ENCODE measurements at places on chromosomes 1 and 21. TPM values are rescaled to one million over a fixed set of nuclear protein-coding genes. Genes with fewer than 3 reads are reported as not detected.
A peak's percentile ranks its signal among the peaks of the same experiment; 100 is the strongest.

- no peak overlapping the region for H3K27ac ChIP-seq
- DNase-seq, result no peak
- no peaks in the 10 kb centered on the region for H3K27me3 ChIP-seq
Measured at GRCh38 chr1:63866084-63866483, 92.3 kb downstream of the ROR1 start.

- DNase-seq, result peak; percentile 77
- H3K27me3 ChIP-seq, result no peaks in the 10 kb centered on the region
- peaks cover 9% of the 10 kb centered on the region for H3K4me1 ChIP-seq
- H3K4me3 ChIP-seq, result no peak overlapping the region
Measured at GRCh38 chr1:56409112-56409691, 170.2 kb downstream of the PLPP3 start.

- DNase-seq, result no peak
- no peaks in the 10 kb centered on the region for H3K27me3 ChIP-seq
- no peaks in the 10 kb centered on the region for H3K4me1 ChIP-seq
- H3K27ac ChIP-seq, result no peak overlapping the region
- no peaks in the 10 kb centered on the region for H3K36me3 ChIP-seq
Measured at GRCh38 chr1:156822680-156823079, 6.0 kb upstream of the SH2D2A start.

DNA sequence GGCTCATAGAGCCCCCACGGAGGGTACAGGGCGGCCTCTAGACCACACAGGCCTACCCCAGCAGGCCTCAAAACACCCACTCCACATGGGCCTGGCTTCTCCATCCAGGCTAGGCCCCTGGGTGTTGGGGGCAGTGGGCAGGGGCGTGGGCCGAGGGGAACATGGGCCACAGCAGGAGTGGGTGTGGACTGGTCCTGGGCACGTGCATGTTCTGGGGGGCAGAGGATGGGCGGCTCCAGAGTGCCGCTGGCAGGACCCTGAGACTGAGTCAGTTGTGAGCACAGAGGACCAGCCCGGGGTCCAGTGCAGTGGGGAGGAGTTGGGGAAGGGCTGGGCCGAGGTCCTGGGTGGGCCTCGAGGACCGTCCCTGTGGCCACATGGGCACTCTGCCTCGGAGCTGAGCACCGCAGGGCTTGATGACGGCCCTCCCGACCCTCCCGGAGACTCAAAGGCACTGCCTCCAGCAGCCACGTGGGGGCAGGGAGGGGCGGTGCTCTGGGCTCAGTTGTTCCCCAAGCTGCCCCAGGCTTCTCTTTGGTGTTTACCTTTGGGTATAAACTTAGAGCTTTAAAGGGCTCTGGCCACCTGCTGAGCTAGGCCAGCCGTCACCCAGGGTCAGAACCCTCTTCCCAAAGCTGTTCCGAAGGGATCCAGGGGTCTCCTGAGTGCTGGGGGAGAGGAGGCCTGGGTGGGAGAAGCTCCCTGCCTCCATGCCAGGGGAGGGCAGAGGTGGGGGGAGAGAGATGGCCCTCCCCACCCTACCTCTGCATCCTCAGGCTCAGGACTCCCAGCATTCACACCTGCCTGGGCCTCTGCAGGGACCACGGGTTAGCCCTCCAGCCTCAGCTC is 79.9 kb downstream of the MORN1 start:
- H3K4me1 ChIP-seq, result peaks cover 63% of the 10 kb centered on the region
- peak overlapping the region; percentile 81 for H3K27ac ChIP-seq
- H3K4me3 ChIP-seq, result no peak overlapping the region
- H3K27me3 ChIP-seq, result no peaks in the 10 kb centered on the region

Gene REN
- total RNA-seq, result not detected

GRCh38 chr21:38306433-38307141 is 49.8 kb downstream of the KCNJ15 start:
- no peak overlapping the region for H3K27ac ChIP-seq
- DNase-seq, result no peak
- no peak overlapping the region for H3K4me3 ChIP-seq
- H3K27me3 ChIP-seq, result no peaks in the 10 kb centered on the region
- H3K4me1 ChIP-seq, result peaks cover 7% of the 10 kb centered on the region

GRCh38 chr1:109996476-109996875 is 11.9 kb downstream of the AHCYL1 start:
- DNase-seq, result no peak
- no peaks in the 10 kb centered on the region for H3K36me3 ChIP-seq
- no peak overlapping the region for H3K4me3 ChIP-seq
- H3K27ac ChIP-seq, result peak overlapping the region; percentile 57

Gene LEMD1
- not detected for total RNA-seq

Gene ZP4
- not detected for total RNA-seq

DNA sequence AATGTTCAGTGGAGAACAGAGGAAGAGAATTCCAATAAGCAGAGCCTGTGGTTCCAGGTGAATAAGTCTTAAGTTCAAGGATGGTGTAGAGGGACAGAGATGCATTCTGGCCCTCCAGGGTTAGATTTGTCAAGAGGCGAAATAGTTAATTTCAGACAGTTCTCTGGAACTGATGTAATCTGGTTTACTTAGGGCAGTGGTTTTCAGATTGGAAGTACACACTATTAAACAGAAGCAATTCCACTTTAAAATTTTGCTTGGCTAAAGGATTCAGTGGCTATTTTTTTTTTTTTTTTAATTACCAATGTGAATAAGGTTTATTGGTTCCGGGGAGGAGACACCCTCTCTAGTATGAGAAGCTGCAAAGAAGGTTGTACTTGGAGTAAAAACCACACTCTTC is 25.3 kb upstream of the MYOCOS start:
- no peaks in the 10 kb centered on the region for H3K27me3 ChIP-seq
- DNase-seq, result no peak
- H3K4me3 ChIP-seq, result no peak overlapping the region
- no peak overlapping the region for H3K27ac ChIP-seq

Gene PLA2G4A
- total RNA-seq, result 2.2 TPM

DNA sequence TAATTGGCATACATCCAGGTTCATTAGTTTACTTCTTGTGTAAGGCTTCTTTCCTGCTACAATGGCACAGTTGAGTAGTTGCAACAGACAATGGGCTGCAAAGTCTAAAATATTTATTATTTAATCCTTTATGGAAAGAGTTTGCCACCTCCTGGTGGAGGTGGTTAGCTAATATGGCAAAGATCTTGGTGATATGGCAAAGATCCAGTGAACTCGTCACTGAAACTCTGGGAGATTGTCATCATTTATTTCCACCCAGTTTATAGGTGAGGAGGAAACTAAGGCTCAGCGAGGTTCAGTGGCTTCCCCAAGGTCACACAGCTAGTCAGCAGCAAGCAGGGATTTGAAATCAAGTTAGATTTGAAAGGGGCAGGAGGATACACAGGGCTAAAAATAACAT is 16.1 kb upstream of the IFFO2 start:
- no peaks in the 10 kb centered on the region for H3K36me3 ChIP-seq
- H3K27me3 ChIP-seq, result no peaks in the 10 kb centered on the region
- no peak overlapping the region for H3K27ac ChIP-seq
- H3K4me3 ChIP-seq, result no peak overlapping the region

- no peak overlapping the region for H3K4me3 ChIP-seq
- H3K4me1 ChIP-seq, result peaks cover 4% of the 10 kb centered on the region
- H3K27ac ChIP-seq, result no peak overlapping the region
- H3K36me3 ChIP-seq, result no peaks in the 10 kb centered on the region
- H3K27me3 ChIP-seq, result no peaks in the 10 kb centered on the region
Measured at GRCh38 chr1:15299806-15300205, 52.8 kb downstream of the FHAD1 start.

DNA sequence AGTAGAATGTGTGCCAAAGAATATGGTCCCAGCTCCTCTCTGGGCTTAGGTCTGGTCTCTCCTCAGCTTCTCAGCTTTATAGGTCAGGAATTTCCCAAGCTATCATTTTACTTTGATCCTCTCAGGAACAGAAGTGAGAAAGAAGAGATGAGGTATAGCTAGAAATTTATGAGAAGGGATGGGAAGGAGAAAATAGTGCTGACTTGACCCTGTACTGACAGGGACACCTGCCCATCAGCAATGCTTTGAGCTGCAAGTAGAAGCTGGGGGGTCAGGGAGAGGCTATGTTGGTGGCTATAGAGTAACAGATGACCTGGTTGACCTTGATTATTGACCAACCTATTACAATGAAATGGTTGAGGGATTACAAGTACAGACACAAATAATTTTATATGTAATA is 75.0 kb downstream of the XCL2 start:
- H3K4me1 ChIP-seq, result peaks cover 50% of the 10 kb centered on the region
- no peak for DNase-seq
- H3K36me3 ChIP-seq, result no peaks in the 10 kb centered on the region
- H3K27me3 ChIP-seq, result no peaks in the 10 kb centered on the region
- no peak overlapping the region for H3K27ac ChIP-seq

GRCh38 chr1:16137890-16138467 is 17.9 kb downstream of the EPHA2 start:
- peak overlapping the region; percentile 89 for H3K27ac ChIP-seq
- peaks cover 64% of the 10 kb centered on the region for H3K36me3 ChIP-seq
- DNase-seq, result no peak
- H3K4me3 ChIP-seq, result no peak overlapping the region
- peaks cover 30% of the 10 kb centered on the region for H3K4me1 ChIP-seq
- no peaks in the 10 kb centered on the region for H3K27me3 ChIP-seq

- no peak for DNase-seq
- H3K27ac ChIP-seq, result no peak overlapping the region
- no peaks in the 10 kb centered on the region for H3K27me3 ChIP-seq
Measured at GRCh38 chr21:26098772-26099397, 71.7 kb downstream of the APP start.

Gene CD1D
- not detected for total RNA-seq

- H3K27ac ChIP-seq, result no peak overlapping the region
- peak overlapping the region; percentile 32 for H3K4me3 ChIP-seq
- peaks cover 3% of the 10 kb centered on the region for H3K4me1 ChIP-seq
- peak; percentile 90 for DNase-seq
Measured at GRCh38 chr21:46661211-46661625, 25.7 kb downstream of the PRMT2 start.

GRCh38 chr1:162391790-162392563 is 10.4 kb downstream of the C1orf226 start:
- peak; percentile 70 for DNase-seq
- no peaks in the 10 kb centered on the region for H3K27me3 ChIP-seq
- no peak overlapping the region for H3K27ac ChIP-seq
- H3K4me1 ChIP-seq, result peaks cover 8% of the 10 kb centered on the region
- H3K36me3 ChIP-seq, result no peaks in the 10 kb centered on the region

Gene TSPAN2
- 19.3 TPM for total RNA-seq

Gene MYBPHL
- total RNA-seq, result not detected

DNA sequence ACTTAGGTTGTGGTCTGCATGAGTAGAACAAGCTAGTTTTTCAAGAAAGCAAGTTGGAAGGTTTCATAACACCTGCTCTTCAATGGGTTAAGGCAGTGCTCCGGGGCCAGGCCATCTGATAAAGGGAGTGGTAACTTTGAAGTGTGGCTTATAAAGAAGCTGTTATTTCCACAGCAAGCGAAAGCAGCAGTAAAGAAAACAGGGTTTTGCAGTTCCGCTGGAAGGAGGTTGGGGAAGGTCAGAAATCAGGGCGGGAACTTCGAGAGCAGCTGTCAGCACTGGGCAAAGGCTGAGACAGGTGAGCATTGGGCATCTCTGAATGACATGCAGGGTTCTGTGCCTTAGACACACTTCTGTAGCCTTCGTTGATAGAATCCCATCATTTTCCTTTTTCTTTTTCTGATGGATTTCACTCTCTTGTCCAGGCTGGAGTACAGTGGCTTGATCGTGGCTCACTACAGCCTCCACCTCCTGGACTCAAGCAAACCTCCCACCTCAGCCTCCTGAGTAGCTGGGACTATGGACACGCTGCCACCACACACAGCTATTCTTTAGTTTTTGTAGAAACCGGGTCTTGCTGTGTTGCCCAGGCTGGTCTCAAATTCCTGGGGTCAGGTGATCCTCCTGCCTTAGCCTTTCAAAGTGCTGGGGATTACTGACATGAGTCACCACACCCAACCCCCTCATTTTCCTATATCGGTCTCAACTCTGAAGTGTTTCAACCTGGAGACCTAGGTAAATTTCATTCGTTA is 20.5 kb downstream of the TMEM51 start:
- peaks cover 83% of the 10 kb centered on the region for H3K4me1 ChIP-seq
- H3K4me3 ChIP-seq, result no peak overlapping the region
- DNase-seq, result peak; percentile 66
- no peaks in the 10 kb centered on the region for H3K27me3 ChIP-seq

DNA sequence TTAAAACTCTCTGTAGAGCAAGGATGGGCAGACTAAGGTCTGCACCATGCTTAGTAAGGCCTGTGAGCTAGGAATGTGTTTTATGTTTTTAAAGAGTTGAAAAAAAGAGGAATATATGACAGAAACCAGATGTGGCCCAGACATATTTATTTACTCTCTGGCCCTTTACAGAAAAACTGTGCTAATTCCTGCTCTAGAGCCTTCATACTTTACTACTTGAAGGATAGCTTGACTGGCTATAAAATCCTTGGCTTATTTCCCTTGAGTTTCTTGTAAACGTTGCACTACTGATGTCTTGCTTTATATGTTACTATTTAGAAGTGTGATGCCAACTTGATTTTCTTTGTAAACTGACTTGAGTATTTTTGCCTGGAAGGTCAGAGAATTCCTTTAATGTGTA is 33.5 kb downstream of the CTBS start:
- peaks cover 9% of the 10 kb centered on the region for H3K36me3 ChIP-seq
- H3K4me3 ChIP-seq, result no peak overlapping the region
- H3K4me1 ChIP-seq, result no peaks in the 10 kb centered on the region
- H3K27me3 ChIP-seq, result no peaks in the 10 kb centered on the region
- DNase-seq, result peak; percentile 8
- H3K27ac ChIP-seq, result no peak overlapping the region

DNA sequence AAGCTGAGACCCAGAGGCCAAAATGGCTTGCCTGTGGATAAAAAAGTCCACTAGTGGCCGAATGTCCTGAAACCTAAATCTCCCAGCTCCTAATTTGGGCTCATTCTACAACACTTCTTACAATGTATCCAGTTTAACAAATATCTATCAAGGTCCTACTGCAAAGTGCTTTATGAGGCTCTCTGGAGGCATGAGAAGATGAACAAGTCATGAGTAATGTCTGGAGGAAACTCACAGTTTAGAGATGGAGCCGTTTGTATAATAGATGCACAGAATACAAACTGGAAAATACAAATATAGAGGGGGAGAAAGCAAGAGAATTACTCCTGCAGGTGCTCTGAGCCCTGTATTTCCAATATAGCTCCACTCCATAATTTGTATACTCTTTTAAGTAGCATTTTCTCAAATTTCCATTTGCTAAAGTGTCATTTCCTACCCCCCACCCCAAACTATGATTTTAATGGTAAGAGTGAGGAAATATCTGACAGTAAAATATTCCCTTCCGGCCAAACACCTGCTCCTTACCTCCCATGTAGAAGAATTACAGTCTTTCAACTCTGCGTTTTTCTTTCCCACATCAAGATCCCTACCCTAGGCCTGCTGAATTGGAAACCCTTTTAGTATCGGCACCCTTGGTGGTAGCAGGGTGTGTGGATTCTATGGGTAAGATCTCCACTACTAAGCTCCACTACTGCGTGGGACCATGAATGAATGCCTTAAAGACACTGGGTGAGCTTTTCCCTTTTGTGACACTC is 3.3 kb upstream of the ADAMTS5 start:
- H3K27me3 ChIP-seq, result peaks cover 37% of the 10 kb centered on the region
- no peaks in the 10 kb centered on the region for H3K36me3 ChIP-seq
- no peak overlapping the region for H3K4me3 ChIP-seq
- H3K27ac ChIP-seq, result no peak overlapping the region
- no peak for DNase-seq

All from stomach (tissue), 19 donors.